Activated T-helper 9 cell treated with anti-CD3 and anti-CD28 coated beads, Interleukin-2, amount 50 U/mL, for 16 hours (primary cell): ENCODE measurements at places on chromosomes 5 and 9.

DNA sequence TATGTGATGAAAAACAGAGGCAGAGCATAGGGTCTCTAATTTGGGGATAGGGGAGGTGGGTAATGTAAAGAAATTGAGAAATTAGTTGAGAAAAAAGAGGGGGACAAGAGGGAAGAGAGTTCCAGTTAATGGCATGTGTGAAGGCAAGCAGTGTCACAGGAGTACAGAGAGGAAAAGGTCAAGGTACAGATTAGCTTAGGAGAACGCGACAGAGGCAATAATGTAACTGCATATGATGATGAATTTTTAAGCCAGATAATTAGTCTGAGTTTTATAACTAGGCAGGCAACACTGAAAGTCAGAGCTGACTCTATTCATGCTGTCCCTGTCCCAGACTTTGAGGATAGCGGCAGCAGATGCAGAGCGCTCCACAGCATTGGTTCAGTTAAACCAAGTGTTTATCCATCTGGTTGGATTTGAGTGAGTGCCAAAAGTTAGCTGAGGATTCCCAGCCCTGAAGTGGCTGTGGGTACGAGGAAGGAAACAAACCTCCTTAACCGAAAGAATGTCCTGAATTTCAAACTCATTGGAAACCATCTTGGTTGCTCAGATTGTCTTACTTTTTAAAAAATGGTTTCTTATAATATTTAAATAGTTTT lies 315.2 kb downstream of the ARHGAP26 start:
- no peak for DNase-seq

DNA sequence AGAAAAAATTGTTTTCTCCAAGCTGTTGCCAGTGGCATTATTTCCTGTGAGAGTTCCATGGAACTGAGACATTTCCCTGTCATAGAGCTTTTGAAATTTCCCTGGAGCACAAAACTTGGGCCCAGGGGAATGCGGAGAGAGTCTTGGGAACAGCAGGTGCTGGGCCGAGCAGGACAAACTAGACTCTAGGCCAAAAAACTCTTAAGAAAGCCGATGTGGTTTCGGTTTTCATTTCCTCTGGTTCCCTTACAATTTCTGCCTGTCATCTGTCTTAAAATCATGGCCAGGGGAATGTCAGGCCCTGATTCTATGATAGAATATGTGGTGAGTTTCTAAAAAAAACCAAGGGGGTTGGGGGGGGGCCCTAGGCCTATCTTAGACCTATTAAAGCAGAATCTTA lies 4.6 kb downstream of the SLC35A4 start:
- no peak for DNase-seq

- no peak for DNase-seq
Measured at GRCh38 chr5:1538741-1539392, 15.1 kb upstream of the LPCAT1 start.

GRCh38 chr9:134221273-134222017 lies 57.1 kb upstream of the RNU6ATAC start:
- no peak for DNase-seq

- DNase-seq: no peak
Measured at GRCh38 chr5:54403121-54403520, 52.4 kb upstream of the HSPB3 start.

- DNase-seq: no peak
Measured at GRCh38 chr5:58335518-58335917, 124.4 kb downstream of the PLK2 start.

DNA sequence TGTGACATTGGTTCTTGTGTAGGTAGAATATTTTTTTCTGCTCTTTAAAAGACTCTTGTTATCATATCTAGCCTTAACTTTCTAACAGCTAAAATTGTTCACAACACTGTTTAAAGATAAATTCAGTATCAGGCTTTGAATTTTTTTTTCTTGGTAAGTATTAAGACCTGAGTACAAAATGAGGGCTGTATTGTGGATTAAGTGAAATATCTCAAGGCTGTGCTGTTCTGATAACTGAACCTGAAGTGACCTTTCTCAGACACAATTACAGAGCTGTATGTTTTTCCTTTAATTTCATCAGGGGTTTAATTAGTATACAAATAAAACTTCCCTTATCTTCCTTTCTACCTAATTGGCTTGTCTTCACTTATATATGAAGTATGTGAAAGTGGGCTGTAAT lies 290.5 kb downstream of the CCDC171 start:
- DNase-seq: no peak

- no peak for DNase-seq
Measured at GRCh38 chr5:176466245-176466871, 18.2 kb downstream of the FAF2 start.

GRCh38 chr5:58450018-58450417 lies 9.9 kb downstream of the PLK2 start:
- DNase-seq: no peak

GRCh38 chr5:139451878-139452660 lies 10.5 kb downstream of the ECSCR start:
- DNase-seq: no peak

DNA sequence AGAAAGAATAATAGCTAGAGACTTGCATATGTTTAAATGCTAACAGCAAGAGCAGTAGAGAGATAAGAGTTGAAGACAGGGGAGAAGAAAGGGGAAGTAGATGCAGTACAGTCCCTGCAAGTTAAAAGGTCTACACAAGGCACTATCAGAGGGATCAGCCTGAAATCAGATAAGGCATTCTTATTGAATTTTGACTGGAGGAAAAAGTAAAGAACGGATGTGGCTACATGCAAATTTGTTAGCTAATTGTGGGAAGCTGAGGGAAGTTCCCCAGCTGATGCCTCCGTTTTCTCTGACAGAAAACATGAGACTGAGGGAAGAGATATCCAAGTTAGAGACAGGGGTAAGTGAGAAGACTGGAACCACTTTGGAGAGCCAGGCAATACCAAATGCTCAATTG lies 12.9 kb upstream of the RHOBTB3 start:
- no peak for DNase-seq

- DNase-seq: no peak
Measured at GRCh38 chr5:4065472-4066320, 470.1 kb downstream of the IRX1 start.
